Epithelial cell of esophagus (primary cell): ENCODE measurements at places on chromosomes 6 and 20.
A peak's percentile ranks its signal among the peaks of the same experiment; 100 is the strongest.

DNA sequence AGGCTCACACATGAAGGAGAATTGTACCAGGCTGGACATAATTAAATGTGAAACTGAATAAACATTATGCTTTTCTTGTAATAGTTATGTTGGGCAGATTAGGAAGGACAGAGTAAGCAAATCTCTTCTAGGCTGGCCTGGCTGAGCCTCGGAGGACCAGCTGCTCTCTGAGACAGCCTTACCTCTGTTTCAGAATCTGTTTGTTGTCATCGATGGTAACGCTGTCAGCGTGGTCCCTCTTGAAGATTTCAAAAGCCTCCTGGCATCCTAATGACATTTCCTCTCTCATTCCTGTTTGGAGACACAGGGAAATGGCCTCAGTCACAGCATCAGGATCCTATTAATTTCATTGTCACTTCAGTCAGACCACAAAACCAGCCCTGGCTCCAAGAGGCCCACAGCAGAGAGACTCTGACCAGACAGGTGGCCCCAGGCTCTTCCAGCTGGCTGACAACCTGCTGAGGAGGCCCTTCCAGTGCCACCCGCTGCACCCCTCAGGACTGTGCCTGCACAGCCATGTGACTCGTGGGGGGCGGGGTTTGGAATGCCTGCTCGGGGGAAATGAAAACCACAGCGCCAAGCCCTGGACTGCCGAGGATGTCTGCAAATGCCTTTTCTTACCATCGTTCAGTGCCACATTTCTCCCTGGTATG, 108.5 kb upstream of the KCNK16 start:
- peak; percentile 28 for DNase-seq

GRCh38 chr6:16944596-16944995, 157.3 kb upstream of the STMND1 start:
- no peak for DNase-seq

- DNase-seq = no peak
Measured at GRCh38 chr6:6884193-6884627, 223.6 kb upstream of the RREB1 start.

GRCh38 chr6:144781836-144782235, 496.7 kb downstream of the UTRN start:
- no peak for DNase-seq

- DNase-seq = no peak
Measured at GRCh38 chr6:31423550-31423949, 20.2 kb downstream of the MICA start.

GRCh38 chr6:133761706-133762105, 127.2 kb upstream of the TCF21 start:
- DNase-seq = peak; percentile 40

- no peak for DNase-seq
Measured at GRCh38 chr6:101401171-101401570, 7.7 kb downstream of the GRIK2 start.

GRCh38 chr20:44666066-44666465, 14.6 kb upstream of the ADA start:
- DNase-seq = no peak

DNA sequence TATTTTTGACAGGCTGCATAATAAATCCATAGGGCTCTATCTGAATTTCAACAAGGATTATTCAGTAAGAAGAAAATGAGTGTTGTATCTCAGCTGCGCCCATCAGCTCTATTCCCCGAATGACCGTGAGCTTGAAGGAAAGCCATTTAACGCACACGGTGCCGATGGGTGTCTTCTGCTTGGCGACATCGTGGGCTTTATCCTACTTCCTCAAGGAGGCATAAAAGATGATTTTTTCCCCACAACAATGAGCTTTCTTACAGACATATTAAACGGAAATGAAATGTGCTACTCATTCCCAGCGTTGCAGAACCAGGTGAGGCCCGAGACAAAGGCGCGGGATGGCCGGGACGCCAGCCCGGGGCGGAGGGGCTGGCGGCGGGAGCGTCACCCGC, 710 bp downstream of the DYNLT1 start:
- DNase-seq = no peak

DNA sequence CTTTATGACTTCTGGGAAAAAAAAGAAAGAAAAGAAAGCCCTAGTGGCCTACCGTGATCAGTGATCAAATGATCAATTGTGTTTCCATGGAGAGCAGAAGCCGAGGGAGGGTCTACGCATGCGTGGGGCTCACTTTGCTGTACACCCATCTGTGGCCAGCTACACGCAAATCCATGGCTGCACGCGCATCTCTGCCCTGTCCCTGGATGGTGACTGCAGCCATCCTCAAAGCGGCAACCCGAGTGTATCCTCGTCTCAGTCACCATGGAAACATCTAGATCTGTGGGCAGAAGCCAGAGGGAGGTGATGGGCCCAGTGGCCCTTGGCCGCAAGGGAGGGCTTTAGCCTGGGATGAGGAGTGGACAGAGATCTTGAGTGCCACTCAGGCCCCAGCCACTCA, 785 bp upstream of the ULBP3 start:
- no peak for DNase-seq

GRCh38 chr6:116883005-116883404, 6.0 kb downstream of the RFX6 start:
- DNase-seq = no peak

GRCh38 chr6:157486572-157486971, 105.6 kb downstream of the ZDHHC14 start:
- DNase-seq = no peak

- DNase-seq = no peak
Measured at GRCh38 chr6:44020148-44020547, 107.1 kb downstream of the MRPL14 start.

GRCh38 chr6:40499215-40499614, 87.9 kb downstream of the LRFN2 start:
- DNase-seq = no peak

DNA sequence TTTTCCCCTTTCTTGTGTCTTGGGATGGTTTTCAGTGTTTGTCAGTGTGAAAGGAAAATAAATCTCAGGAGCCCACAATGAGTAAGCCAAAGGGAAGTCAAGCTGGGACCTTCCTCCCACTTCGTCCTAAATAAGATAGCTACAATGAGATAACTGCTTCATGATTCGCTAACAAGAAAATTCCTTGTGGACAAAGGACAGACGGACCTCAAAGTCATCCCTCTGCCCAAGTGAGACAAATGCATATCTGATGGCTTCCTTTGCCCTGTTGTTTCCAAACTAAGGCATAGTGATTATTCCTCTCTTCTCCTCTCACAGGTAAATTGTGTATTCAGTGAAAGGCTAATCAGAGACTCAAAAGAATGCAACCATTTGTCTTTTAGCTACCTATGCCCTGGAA, 26.1 kb upstream of the ADTRP start:
- DNase-seq = no peak

- no peak for DNase-seq
Measured at GRCh38 chr6:52667572-52667971, 3.3 kb upstream of the TMEM14A start.

DNA sequence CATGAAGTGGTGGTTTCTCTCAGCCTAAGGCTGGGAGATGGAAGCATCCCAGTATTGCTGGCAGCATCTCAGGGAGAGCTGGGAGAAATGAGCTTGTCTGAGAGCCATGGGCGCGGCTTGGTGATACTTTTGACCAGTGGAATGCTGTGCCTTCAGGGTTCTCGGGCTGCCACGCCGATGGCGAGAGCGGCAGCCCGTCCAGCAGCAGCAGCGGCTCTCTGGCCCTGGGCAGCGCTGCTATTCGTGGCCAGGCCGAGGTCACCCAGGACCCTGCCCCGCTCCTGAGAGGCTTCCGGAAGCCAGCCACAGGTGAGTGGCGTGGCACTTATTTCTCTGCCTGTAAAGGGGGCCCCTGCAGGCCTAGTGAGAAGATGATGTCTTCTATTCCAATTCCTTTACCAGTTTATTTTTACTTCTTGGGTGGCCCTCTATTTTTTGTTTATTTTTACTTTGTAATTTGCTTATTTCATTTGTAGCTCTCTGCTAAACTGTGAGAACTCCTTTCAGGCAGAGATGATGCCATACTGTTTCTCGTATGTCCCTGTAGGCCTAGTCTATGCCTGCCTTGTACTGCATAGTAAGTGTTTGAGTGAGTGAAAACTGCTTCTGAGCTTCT, 71.7 kb downstream of the ASXL1 start:
- no peak for DNase-seq

- DNase-seq = no peak
Measured at GRCh38 chr6:105886066-105886813, 199.9 kb upstream of the PRDM1 start.

GRCh38 chr20:63367446-63368055, 6.4 kb upstream of the CHRNA4 start:
- DNase-seq = no peak

DNA sequence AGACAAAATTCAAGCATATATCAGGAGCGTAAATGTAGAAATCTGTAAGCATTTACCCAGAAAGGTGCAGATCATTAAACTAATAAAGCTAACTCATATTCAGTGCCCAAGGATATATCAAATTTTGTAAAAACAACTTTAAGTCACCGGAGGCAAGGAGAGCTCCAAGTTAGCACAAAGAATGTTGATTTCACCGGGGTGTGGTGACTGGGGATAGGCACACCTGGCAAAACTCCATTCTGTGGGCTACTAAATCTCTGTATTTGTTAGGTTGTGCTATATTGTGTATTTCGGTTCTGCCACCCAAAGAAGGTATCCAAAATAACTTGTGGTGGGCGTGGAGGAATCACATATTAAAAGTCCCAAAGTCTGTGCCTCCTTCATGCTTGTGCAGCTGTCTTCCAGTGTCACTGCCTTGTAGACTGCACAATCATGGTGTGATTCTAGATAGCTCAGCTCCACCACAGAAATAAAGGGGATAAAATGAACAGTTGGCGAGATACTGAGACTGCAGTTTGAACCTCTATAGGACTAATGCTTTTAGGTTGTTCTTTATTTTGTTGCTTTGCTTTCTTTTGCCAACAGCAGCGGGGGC, 111.6 kb downstream of the GMDS start:
- no peak for DNase-seq

GRCh38 chr20:13690943-13691342, 52.2 kb upstream of the TASP1 start:
- DNase-seq = no peak

- no peak for DNase-seq
Measured at GRCh38 chr6:144515761-144516160, 230.6 kb downstream of the UTRN start.

- DNase-seq = peak; percentile 95
Measured at GRCh38 chr20:34558320-34559218, at the start of gene MAP1LC3A. Gene MAP1LC3A (plus strand): TSS chr20:34558718. CDS start chr20:34558869, 151 bp downstream.

DNA sequence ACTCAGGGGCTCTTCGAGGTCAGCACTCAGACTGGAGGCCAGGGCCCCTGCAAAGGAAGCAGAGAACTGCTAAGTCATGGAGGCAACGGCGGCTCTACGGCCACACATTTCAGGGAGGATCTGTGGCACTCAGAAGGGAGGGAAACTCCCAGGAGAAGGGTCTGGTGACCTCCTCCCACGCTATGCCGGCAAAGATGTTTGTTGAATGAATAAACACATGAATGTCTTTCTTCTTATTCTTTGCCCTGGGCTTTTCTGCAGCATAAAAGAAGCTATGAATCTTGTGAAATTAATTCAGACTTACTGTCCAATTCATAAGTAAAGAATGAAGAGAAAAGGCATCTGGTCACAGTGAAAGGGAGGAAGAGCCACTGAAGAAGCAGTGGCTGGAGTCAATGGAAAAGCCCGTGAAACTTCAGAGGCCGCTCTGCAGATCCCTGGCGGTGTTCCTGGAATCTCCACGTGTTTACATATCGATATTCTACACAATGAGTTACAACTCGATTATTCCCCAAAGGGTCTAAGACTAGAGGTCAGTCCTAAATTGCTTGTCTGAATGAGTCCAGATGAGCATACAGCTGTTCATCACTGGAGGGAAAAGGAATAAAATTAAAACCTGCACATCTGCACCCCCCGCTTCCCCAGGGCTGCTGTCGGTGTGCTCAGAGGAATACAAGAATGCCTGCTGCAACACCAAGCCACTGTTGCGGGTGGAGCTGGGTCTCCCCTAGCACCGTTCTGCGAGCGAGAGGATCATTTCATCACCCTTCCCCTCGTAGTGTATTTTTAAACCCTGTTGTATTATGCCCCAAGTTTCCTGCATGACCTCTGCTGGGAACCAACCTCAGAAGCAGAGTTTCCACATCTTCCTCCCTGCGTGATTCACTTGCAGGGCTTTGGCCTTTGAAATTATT, 25.6 kb downstream of the INSM1 start:
- DNase-seq = no peak

- DNase-seq = no peak
Measured at GRCh38 chr20:50146214-50146613, 7.3 kb downstream of the PEDS1 start.

GRCh38 chr6:9540534-9541126, 874.2 kb downstream of the TFAP2A start:
- peak; percentile 80 for DNase-seq

DNA sequence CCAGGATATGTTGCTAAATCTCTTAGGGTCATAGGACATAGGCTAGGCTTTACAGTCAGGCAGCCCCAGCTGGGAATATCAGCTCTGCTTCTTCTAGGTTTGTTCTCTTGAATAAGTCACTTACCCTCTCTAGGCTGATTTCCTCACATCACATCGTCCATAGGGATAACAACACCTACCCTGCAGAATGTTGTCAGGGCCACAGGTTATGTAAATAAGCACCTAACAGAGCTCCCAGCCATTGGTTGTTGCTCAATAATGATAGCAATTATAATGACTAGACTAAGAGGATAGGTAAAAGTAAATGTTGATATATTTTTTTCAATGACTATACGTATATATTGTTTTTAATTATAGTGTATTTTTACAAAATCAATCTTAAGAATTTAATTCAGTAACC, 135.0 kb downstream of the HIVEP2 start:
- no peak for DNase-seq

- no peak for DNase-seq
Measured at GRCh38 chr20:19528286-19529030, 229.6 kb upstream of the RIN2 start.

- no peak for DNase-seq
Measured at GRCh38 chr6:17036065-17036393, 65.8 kb upstream of the STMND1 start.

DNA sequence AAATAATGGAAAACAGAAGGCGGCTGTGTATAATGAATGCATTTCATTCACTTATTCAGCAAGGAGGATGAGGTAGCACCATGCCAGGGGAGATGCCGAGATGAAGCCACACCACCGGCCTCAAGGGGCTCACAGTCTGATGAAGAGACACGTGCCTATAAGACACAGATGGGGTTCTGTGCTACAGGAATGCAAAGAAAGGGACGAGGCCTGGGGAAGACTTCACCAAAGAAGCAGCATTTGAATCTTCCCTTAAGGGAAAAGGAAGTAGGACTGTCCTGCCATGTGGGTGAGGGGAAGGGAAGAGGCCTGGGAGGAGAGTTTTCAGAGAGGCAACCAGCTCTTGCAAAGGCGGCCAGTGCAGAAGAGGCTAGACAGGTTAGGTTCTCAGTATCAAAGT, 98.9 kb downstream of the PSMG4 start:
- DNase-seq = no peak
